ENCODE measurements at places on chromosomes 7 and 10.

GRCh38 chr7:121167971-121168370 is 160.8 kb upstream of the WNT16 start:
- DNase-seq, result peak; percentile 45

DNA sequence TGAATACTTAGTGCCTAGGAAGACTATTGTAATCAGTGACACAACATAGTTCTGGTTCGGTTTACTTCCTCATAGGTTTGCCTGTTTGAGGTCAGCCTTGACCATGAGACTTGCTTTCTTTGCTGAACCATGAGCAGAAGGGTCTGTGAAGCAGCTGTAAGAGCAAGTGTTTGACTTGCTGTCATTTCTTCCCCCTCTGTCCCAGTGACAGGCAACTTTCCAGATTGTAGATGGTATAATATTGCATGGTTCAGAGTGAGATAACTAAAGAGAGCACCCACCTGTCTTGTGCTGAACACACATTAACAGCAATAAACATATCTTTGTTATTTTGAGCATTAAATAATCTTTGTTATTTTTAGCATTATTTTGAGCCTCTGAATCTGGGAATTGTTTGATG is 9.3 kb upstream of the RTKN2 start:
- no peak for DNase-seq

DNA sequence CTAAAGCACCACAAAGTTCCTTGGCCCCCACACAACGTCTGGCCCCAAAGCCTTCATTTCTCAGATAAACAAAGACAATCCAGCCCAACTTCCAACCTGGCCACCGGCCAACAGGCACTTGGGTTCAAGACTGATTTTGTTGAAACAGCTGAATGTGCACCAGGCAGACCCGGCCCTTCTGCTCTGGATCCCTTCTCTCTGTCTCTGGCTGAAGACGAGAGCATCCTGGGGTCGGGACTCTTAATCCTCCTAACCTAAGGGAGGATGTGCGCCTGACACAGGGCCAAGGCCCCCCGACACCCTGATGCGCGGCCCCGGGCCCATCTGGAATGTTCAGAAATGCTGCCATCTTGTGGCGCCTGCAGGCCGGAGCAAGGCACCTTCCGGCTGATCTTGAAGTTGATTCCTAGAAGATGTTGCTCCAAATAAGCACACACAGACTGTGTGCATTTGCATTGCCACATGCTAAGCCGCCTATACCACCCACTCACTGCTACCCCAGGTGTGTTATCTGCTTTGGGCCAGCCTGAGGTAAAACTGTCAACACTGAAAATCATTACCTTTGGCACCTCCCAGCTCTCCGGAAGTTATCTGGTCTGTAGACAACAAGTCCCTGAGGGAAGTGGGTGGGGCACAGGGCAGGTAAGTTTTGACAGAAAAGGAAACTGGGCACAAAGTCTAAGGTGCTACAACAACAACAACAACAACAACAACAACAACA is 98.4 kb upstream of the HABP2 start:
- DNase-seq, result peak; percentile 34

DNA sequence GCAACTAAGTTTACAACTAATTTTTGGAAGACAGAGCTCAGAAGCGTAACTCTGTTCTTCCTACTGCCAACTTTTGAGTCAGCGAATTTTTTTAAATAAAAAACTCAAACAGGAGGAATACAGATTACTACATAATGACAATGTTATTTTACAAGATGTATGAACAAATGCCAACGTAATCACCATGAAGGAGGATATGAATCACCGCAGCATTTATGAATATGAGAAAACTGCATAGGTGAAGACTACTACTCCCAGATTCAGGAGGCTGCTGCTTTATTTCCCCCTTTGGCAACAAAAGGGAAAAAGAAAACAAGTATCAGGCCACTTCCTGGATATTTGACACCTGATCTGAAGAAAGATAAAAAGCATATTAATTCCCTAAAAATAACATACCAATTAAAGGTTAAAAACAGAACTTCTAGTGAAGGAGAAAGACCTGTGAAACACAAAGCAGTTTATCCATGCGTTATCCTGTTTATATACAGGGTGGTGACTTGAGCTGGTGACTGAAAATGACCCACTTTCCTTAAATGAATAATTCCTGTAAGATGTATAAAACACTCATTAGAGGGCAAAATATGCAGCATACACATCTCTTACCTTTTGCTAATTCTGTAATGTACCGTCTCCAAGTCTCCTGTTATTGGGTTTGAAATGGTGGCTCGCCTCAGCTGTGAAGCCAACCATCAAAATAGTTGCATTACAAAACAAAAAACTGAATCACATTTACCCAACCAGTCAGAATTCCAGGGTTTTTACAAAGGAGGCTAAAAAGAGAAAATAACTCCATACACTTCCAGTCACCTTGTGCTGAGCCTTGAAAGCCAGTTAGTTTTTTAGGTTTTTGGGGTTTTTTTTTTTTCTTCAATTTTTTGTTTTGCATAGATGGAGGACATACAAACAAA is 52.0 kb downstream of the P4HA1 start:
- peak; percentile 90 for DNase-seq

DNA sequence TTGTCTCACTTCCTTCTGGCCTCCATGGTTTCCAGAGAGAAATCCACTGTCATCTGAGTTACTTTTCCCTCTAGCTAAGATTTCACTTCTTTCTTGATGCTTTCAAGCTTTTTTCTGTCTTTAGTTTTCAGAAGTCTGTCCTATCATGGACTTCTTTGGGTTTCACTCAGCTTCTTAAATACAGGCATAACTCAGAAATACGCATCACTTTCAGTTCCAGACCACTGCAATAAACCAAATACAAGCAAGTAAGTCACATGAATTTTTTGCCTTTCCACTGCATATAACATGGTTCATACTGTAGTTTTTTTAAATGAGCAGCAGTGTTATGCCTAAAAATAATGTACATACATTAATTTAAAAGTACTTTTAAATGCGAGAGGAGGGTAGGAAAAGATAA is 48.7 kb downstream of the STK17A start:
- no peak for DNase-seq

DNA sequence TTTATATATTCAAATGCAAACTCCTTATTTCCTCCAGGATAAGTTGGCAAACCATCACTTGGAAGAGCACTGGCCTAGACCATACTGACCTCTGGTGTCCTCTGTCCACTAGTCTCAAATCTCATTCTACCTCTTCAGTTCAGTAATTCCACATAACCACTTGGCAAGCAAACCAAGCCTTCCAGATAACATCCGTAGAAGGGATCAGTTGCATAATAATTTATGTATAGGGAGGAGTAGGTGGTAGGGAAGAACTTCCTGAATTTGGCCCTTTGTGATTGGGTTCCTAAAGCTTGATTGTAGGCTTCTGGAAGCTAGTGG is 55.0 kb downstream of the WAC start:
- peak; percentile 77 for DNase-seq

DNA sequence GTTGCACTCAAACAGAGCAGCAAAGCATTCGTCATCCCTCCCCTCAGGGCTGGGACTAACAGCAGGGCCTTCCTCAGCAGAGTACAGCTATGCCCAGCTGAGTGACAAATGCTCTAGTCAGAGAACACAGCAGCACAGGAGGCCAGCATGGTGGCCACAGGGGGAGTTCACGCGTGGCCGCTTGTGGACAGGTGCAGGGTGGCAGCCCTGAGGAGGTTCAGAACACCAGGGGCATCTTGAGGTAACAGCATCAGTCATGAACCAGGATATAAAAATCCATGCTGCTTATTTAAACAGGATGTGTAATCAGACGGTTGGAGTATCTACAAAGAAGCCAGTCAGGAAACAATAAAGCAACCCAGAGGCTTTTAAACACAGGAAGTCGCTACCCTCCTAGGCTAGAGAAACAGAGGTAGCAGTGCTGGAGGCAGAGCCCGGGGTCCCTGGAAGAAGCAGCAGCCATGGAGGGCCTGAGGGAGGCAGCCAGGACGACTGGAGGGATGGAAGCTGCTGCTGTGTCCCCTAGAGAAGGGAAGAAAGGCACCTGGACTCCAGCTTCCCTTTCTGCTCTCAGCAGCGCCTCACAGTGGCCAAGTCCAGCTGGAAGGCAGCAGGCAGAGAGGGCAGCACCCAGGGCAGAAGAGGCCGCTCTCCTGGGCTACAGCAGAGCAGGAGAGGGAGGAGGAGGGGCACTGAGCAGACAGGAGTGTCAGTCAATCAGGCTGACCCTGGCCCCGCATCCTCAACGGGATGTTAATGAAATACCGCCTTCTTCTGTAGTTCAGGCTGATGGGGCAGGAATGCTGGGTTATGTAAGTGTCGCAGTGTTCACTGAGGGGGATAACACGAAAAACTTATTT is 70.8 kb upstream of the UCN3 start:
- peak; percentile 6 for DNase-seq

DNA sequence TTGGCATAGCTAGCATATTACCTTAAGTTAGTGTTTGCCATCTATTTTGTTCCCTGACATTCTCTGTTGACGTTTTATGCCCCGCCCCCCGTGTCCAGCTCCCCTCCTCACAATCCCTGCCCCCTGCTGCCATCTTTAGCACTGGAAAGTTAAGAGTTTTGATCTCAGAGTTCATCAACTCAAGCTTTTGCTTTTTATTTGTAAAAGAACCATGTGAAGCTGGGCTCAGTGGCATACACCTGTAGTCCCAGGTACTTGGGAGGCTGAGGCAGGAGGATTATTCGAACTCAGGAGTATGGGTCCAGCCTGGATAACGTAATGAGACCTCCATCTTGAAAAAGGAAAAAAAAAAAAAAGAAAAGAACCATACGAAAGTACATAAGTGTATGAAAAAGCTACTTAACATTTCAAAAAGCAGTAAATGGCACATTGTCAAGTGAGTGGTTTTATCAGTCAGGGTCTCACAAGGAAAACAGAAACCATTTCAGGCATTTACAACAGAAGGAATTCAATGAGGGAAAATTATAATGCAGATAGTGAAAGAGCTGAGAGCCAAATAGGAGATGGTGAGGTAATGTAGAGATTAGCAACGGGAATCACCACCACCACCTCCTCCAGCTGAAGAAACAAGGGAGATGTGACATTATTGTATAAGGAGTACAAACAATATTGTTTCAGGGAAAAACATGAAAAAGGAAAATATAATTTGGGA is 64.9 kb downstream of the MCU start:
- peak; percentile 83 for DNase-seq

DNA sequence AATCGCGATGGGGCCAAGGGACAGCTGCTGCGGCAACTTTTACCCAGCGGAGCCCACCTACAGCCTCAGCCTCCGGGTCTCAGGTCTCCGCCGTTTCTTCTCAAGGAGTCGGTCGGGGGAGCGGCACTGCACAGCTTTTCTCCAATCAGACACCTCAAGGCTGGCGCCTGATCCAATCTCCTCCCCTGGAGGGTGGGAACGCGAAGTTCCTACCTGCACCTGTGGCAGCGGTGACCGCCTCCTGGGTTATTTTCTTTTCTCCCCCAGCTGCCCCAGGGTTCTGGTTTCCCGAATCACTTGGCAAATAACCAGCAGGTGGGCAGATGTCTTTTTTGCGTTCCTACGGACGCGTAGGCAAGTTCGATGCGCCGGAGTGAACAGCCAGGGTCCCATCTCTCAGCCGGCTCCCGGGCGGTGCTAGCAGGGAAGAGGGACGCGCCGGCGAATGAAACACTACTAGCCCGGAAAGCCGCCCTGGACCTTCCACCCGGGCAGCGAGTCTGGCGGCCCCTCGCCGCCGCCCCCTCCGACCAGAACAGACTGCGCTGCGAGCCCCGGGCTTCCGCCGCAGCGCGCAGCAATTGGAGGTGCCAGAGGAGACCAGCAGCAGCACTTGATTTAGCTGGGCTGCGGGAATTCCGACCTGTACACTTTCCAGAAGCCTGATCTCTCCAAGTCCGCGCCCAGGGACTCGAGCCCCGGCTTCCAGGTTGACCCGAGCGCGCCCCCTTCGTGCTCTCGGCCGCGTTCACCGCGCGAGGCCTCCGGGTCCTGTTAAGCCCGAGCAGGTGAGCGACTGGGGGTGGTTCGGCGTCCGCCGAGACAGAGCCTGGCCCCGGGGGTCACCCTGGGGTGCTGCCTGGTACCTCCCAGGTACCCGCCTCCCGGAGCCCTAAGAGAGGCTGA is at the start of gene PRR15:
TSS of gene PRR15 (plus strand) at position 246 of the 906 bp plus-strand sequence. CDS start 2,495 bp downstream, outside the sequence.
- DNase-seq, result peak; percentile 26

DNA sequence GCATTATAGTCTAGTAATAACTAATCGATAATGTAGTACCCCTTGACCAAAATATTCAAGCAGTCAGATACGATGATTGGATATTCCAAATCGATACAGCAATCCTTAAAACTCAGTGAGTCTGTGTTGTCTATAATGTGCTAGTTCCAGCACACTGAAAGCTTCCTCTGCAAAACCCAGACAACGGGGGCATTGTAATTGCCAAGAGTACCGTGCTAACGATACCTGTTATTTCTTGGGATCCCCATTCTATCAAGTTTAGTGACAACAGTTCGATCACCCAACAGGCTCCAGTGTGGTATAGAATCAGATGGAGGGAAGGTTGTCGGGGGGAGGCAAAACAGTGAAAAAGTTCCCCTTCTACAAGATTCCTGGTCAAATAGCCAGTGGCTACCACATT is 865 bp downstream of the ZNF438 start:
- no peak for DNase-seq

DNA sequence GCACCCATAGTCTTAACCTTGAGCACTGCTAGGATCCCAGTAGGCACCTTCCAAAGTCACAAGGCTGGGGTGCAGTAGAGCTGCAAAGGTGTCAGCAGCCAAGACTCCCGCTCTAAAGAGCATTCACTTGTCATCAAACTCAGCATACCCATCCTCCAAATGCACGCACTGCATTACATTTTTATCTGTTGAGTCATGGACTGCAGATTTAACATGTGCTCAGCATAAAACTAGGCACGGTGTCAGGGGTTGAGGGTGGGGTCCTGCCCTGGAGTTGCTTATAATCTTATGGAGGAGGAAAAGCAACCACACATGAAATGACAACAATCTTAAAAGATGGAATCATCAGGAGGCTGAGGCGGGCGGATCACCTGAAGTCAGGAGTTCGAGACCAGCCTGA is 102.6 kb downstream of the PARP12 start:
- peak; percentile 35 for DNase-seq

Measured in fibroblast of lung (primary cell).